ENCODE measurements at places on chromosomes 3 and 15.

GRCh38 chr3:129974564-129974832, at the start of gene TRH:
TRH (plus strand) TSS chr3:129974720; CDS start chr3:129975817, 1,097 bp downstream.
- DNase-seq: no peak

- no peak for DNase-seq
Observed at GRCh38 chr15:59531066-59531675, 80.4 kb upstream of the GCNT3 start.

GRCh38 chr15:49424954-49425353, 1.9 kb downstream of the FGF7 start:
- DNase-seq: no peak

DNA sequence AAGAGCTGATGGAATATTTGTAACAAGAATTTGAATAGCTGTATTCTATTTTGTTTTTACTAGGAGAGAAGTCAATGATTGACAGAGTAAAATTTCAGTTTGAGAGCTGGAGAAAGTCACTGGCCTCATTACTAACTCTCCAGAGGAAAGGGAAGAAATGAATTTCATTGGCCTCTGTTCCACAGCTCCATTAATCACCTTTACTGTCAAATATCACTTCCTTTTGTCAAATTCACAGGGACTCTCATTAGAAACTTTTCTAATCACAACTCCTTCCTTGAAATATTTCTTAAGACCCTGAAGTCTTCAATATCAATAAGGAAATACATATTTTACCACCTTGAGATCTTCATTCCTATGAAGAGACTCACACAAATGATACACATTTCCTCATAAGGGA, 379.9 kb upstream of the RASGRP1 start:
- no peak for DNase-seq

DNA sequence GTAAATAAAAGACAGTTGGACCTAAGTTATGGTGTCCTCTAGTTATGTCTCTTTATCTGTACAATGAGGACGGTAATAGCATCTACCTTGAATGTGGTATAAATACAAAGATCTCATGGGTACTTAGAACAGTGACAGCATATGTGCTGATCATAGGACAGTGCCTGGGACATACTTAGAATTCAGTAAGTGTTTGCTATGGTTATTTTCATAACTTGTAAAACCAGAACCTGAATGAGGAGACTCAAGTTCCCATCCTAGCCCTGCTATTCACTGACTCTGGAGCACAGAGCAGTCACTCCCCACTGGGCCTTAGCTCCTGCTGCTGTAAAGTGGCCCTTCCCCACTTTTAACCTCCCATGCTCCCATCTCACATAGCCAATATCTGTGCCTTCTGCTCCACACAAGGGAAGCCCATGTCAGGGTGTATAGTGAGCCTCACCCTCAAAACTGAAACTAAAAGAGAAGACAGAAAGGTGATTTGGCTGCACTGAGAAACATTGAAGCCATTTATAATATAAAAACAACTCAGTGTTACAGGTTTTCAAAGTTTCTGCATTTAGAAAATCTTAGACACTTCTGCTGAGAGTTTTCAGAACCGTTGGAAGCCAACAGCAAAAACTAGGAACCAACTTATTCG, 225.4 kb upstream of the UBE2E2 start:
- DNase-seq: no peak

- peak; percentile 61 for DNase-seq
Observed at GRCh38 chr3:143135150-143135549, 15.6 kb downstream of the CHST2 start.

- DNase-seq: no peak
Observed at GRCh38 chr3:94440767-94441493, 378.1 kb downstream of the NSUN3 start.

DNA sequence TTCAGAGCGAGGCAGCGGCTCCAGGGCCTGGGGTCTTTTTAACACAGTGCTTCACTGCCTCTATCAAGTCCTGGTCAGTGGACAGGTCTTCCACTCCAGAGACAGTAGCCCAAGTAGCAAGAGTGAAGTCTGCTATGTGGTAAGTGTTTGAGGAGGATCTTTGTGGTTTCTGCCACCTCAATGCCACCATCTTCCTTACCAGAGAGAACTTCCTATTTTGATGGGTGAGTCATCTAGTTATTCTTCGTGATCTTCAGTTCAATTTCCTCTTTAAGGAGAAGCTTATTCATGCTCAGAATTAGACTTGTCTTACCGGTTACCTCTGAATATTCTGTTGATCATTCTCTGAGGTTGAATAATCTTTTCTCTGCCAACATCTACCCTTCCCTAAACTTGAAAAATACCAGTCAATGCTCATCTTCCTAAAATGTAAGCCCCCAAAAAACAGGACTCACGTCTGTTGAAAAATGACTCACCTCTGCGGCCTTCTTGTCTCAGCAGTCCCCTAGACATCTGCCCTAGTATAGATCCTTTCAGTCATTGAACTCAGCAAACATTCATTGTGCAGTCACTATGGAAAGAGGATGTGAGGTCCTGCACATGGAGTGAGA, 32.2 kb upstream of the BCL6 start:
- DNase-seq: no peak

GRCh38 chr3:126114443-126115386, 30.8 kb upstream of the SLC41A3 start:
- no peak for DNase-seq

- DNase-seq: no peak
Observed at GRCh38 chr15:98233873-98234272, 273.4 kb downstream of the ARRDC4 start.

DNA sequence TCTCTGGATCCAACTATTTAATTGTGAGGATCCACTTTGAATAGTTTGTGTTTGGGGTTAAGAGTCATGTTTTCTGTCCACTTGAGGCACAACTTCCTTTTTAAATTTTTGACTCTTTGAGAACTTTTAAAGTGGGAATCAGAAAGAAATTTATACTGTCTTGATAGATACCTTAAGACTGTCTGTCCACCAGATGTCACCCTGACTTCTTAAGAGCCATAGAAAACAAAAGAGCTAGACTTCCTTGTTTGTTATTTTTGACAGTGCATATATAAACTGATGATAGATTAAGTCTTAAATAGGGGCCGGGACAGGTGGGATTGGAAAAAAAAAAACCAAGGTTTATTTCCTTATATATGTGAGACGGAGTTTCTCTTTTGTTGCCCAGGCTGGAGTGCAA, 52.1 kb upstream of the WDR72 start:
- DNase-seq: peak; percentile 69

GRCh38 chr15:80743189-80743833, 35.9 kb upstream of the CEMIP start:
- peak; percentile 57 for DNase-seq

GRCh38 chr3:171270541-171270940, 189.7 kb downstream of the TNIK start:
- no peak for DNase-seq

DNA sequence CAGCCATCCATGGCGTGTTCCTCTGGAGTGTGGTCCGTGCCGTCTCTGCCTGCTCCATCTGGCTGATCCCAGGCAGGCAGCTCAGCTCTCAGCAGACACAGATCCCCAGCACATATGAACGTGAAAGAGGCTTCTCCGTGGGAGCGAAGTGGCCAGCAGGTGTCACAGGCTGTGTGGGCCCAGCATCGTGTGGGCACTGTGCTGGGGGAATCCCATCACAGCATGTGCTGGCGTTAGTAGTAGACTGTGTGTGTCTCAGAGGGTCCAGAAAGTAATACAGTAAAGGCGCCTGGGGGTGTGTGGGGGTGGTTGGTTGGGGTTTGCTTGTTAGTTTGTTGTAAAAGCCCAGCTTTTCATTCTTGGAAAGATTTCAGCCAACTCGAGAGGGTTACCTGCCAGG, 147.6 kb downstream of the IGF1R start:
- no peak for DNase-seq

- no peak for DNase-seq
Observed at GRCh38 chr3:132232231-132232792, 84.9 kb upstream of the ACP3 start.

DNA sequence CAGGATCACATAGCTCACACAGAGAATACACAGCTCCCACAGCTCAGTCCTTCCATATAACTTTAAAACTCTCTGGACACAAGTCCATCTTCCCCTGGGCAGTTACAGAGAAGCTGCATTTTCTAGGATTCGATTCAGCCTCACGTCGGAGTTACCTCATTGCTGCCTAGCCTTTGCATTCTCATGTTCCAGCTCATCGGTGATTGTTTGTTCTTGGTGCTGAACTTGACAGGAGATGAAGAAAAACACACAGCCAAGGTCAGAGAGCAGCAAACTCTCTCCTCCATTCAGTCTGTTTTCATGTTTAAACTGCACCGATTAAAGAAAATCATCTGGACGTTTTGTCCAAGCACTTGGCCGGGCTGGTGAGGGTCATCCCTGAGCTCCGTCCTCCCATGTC, 375.5 kb upstream of the CFAP20DC start:
- DNase-seq: no peak

GRCh38 chr15:49991587-49991986, 127.4 kb downstream of the ATP8B4 start:
- no peak for DNase-seq

- DNase-seq: no peak
Observed at GRCh38 chr3:66255865-66256264, 35.1 kb downstream of the SLC25A26 start.

DNA sequence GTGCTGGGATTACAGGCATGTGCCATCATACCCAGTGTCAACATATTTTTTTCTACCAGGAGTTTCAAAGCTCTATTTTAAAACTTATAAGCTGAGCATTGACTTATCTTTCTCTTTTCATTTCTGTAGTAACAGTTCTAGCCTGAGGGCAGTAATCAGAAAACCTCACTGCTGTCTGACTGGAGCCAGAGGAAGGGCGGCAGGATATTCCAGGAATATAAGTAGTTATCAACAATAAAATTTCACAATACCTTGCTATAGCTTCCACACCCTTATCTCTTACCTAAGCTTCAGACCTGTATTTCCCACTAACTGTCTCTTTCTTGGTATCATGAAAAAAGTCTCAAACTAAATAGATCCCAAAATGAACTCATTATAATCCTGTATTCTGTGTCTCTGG, 5.1 kb upstream of the NEDD4 start:
- DNase-seq: no peak

DNA sequence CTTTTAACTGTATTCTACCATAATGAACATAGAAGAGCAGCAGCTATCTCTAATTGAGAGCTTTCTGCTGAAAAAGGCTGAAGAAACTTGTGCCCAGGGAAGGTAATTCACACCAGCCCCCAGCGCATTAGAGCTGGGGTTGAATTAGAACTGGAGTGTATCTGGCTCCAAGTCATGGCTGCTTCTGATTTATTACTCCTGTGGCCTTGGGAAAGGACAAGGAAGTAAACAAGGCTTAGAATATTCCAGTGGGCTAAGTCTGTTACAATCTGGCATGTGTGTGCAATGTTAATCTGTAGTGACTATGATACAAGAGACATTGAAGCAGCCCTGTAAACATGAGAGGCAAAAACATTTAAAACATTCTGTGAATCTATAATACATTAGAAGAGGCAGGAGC, 18.1 kb downstream of the CPA3 start:
- DNase-seq: peak; percentile 13

DNA sequence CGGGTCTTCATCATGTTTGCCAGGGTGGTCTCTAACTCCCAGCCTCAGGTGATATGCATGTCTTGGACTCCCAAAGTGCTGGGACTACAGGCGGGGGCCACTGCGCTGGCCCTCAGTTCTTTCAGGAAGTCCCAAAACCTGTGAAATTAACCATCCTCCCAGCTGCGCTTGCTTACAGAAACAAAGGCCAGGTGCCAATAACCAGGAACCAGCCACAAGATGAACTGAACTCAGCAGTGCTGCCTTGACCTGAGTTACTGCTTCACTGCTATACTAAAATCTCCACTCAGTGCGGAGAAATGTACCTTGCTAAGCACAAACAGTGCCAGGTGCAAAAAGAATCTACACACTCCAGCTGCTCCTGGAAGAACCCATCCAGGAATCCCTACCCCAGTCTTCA, 3.9 kb upstream of the GCHFR start:
- DNase-seq: no peak

- DNase-seq: no peak
Observed at GRCh38 chr15:58566029-58566428, 134.2 kb downstream of the LIPC start.

DNA sequence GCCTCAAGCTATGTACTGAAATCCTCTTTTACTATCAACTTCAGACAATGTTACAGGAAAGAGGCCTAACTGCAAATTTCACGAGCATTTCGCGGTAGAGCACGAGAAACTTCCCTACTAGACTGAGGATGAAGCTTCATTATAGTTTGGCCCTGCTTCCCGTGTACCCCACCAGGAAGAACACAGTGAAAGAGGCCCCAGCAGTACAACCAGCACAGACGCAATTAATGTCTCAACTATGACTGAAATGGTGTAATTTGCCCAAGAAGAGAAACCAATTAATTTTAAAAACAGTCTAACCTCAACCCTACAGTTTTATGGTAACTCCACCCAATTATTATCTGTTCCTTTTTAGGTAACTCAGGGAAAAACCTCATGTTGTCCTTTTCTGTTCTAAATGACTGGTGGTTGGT, 12.1 kb downstream of the CHSY1 start:
- DNase-seq: peak; percentile 31

DNA sequence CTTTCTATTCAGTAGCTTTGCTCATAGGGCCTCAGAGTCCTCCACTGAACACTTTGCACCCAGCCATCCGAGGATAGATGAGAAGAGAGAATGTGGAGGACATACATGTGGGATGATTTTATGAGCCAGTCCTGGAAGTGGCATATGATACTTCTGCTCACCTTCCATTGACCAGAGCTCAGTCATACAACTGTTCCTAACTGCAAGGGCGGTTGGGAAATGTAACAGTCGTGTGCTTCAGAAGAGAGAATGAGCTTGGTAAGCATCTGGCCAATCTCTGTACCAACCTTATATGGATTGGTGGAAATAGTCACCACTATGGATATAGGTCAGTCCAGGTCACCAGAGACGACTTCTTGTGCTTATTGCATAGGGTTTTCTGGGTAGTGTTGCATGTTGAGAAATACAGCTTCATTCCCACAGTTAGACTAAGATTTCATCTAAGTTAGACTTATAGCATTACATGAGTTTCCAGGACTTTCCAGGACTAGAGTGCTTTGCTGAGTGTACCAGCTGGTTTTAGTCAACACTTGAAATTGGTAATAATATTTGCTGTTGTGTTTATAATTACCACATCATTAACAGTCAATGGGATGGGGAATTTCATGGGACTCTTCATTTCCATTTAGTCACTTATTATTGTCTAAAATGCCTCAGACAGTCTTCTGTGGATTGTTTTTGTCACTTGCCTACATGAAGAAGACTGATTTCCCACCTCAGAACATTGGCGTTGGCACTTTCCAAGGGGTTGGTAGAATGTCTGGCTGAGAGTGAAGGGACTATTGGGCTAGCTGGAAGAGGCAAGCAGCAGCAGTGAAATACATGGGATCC, 214.5 kb upstream of the ROPN1 start:
- DNase-seq: peak; percentile 28

DNA sequence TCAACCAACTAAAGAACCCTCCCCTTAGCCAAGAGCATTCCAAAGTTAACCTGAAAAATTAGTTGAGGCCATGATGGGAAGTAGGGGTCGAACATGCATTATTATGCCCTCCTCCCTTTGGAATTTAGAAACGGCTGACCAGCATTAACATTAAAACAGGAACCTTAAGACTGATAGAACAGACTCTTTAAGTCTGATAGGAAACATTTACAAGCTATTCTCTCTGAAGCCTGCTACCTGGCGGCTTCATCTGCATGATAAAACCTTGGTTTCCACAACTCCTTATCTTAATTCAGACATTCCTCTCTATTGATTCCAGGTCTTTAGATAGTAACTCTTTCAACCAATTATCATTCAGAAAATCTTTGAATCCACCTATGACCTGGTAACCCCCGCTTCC, 331.0 kb downstream of the CGGBP1 start:
- DNase-seq: no peak

- DNase-seq: no peak
Observed at GRCh38 chr15:98874773-98875172, 132.8 kb downstream of the PGPEP1L start.

All from lung (tissue), 17 donors.